ENCODE measurements at places on chromosomes 12 and 14.

GRCh38 chr12:45989287-45989686, 1.1 kb downstream of the SCAF11 start:
- DNase-seq: no peak

DNA sequence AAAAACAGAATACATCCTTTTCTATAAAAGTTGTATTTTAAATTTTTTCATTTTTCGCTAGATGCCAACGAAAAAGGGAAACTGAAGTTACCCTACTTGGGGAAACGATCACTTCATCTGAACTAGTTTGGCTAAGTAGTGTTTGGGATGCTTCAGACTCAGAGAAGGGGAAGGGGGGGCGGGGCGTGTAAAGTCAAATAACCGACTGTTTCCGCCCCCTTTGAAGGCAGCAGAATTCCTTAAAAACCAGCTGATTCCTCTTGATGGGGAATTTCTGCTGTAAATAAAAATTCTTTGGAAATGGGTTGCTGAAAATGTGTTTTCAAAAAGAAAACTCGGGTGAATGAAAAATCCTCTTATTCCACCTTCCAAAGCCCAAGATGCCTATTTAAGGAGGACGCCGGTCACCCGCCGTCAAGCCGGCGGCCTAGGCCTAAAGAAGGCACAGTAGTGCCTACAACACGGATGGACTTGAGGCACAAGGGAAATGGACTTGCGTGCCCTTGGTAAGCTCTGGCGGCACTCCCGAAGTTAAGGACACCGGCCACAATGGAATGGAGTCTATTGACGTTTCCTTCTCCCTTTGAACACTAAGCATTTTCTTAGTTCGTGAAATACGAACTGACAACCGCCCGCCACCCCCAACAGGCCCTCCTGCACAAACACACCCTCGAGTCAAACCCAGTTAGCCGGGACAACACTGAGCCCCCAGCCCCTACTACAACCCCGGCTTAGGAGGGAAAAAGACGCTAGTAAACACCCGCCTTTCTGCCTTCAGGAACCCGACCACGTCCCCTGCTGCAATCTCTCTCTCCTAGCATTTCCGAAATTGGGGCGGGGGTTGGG, 1.9 kb downstream of the ATXN2 start:
- peak; percentile 32 for DNase-seq

GRCh38 chr12:43112101-43112920, 439.7 kb downstream of the ADAMTS20 start:
- no peak for DNase-seq

DNA sequence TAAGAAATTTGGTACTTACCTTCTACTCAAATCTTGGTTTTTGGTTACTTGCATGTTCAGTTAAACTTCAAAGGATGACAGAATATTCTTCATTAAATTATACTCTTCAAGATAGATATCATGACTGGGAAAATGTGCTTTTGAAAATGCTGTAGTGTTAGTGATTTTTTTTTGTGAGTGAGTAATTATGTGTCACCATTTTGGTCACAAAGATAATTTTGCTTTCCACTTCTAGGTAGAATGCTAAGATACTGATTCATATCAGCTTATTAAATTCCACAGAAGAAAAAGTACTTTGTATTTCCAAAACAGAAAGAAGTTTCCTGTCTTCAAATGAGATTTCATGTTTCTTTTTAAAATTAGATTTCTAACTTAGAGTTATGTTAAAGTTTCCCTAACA, 61.2 kb downstream of the ATXN7L3B start:
- no peak for DNase-seq

- DNase-seq: no peak
These were observed 5.1 kb downstream of the JPH4 start for GRCh38 chr14:23573384-23574015.

- DNase-seq: no peak
These were observed 34.1 kb downstream of the ACADS start for GRCh38 chr12:120759591-120760348.

GRCh38 chr12:128753438-128753837, 70.3 kb downstream of the SLC15A4 start:
- no peak for DNase-seq

DNA sequence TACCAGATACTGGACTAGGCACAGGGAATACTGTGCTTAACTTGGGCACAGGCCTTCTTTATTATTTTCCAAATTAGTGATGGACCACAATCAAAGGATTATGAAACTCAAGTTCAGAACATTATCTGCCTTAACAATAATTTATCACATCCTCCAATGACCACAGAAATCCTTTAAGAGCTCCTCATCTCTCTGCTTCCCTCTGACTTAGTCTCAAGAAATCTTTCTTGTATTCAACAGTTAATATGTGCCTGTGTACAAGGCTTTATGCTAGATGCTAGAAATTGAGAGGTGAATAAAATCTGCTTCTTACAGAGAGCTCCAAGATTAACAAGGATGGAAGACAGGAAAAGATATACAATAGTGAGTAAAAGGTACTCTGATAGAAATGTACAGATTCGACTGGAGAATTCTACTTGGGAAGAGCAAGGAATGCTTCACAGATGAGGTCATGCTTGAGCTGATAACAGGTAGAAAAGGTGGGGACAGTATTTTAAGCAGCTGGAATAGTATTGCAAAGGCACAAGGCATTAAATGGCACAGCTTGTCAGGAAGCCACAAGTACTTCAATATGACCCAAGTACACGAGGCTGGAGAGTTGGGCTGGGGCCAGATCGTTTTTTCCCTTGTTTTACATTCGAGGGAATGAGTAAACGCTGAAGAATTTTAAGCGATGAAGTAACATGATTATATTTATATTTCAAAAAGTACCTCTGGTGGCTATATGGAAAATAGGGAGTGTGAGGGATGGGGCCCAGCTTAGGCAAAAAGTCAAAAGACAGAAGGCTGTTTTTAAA, 55.1 kb upstream of the ARID2 start:
- no peak for DNase-seq

- DNase-seq: no peak
These were observed 23.6 kb downstream of the TRHDE start for GRCh38 chr12:72295744-72296143.

DNA sequence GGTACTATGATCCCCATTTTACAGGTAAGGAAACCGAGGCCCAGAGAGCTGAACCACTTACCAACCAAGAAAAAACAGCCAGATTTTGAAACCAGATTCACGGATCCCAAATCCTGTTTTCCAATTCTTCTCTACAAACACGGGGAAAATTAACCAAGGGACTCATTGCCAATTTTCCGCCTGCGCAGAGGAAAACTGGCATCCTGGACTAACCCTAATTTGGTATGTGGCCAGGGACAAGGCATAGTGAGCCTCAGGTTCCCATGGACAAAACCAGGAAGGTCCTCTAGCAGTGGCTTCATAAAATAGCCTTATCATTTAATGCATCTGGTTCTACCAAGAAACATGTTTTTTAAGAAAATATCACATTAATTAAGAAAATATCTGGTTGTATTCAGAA, 517.3 kb downstream of the MED13L start:
- DNase-seq: no peak

DNA sequence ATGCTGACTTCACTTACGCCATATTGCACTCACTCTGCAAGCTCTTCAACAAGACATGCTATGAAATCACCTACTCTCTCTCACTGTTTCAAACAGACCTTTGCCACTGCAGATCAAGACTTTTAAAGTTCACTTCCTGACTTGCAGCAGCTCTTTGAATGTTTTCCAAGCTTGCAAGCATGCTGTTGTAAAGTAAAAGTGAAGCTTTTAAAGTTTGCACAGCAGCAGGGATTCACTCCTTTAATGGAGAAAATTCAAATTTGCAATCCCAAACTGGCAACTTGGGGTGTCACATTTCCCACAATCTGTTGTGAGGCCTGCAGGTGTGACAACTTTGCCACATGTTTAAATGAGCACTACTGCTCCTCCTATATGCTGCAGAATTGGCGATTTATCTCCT, 270.9 kb downstream of the ALX1 start:
- DNase-seq: no peak

DNA sequence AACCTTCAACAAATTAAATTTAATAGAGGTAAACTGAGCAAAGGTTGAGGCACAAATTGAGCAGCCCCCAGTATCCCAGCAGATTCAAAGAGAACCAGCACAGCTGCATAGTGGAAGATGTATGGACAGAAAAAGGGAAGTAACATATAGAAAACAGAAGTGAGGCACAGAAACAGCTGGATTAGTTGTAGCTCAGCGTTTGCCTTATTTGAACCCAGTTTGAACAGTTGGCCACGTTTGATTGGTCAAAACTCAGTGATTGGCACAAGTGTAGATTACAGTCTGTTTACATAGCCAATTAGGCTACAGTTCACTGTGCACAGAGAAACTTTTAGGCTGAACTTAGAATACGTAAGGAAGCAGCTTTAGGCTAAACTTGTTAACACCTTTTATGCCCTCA, 315.5 kb downstream of the RMST start:
- DNase-seq: no peak

GRCh38 chr12:25675808-25676207, 122.7 kb upstream of the LMNTD1 start:
- no peak for DNase-seq

- DNase-seq: peak; percentile 65
These were observed 124.4 kb downstream of the RAD51B start for GRCh38 chr14:67943947-67944346.

DNA sequence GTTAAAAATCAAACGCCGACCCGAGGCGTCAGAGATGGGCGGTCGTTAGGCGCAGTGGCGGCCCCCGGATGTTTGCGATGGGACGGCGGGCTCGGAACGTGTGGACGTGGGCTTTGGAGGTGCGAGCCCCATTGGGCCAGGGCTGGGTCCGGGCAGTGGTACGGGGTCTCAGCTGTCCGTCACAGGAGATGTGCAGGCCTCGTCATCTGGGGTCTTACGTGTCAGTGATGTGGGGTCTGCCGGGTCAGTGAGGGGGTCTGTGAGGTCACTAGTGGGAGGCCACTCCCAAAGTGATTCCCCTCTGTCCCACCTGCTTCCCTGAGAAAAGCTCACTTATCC, 21.6 kb upstream of the CHFR start:
- DNase-seq: no peak

- DNase-seq: peak; percentile 59
These were observed at the start of gene PPP4R4 for GRCh38 chr14:94173885-94174603. Gene PPP4R4, plus strand, starts transcription at chr14:94174322. Its CDS starts 144 bp downstream, at chr14:94174466.

GRCh38 chr12:11836282-11837151, 187.0 kb downstream of the ETV6 start:
- peak; percentile 10 for DNase-seq

GRCh38 chr14:104689109-104689880, at the start of gene INF2:
Gene INF2, plus strand, starts transcription at chr14:104689618. Its CDS starts 11,748 bp downstream, at chr14:104701366.
- peak; percentile 67 for DNase-seq

DNA sequence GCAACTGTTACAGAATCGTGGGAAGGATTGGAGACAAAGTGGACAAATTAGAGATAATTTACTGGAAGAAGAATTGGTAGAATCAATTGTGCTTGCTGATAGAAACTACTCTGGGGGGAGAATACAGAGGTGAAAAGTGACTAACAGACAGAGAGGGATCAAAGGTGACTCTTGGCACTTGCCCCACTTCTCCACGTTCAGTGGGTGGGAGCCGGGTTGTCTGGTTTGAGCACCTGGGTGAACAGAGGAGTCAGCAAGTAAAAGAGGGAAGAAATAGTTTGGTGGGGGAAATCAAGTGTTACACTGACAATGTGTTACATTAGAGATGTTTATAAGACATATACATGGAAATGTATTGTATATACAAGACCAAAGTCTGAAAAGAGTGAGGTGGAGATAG, 69.1 kb downstream of the PPP2R5E start:
- DNase-seq: no peak

GRCh38 chr14:75653563-75653962, 7.1 kb downstream of the ERG28 start:
- DNase-seq: no peak

DNA sequence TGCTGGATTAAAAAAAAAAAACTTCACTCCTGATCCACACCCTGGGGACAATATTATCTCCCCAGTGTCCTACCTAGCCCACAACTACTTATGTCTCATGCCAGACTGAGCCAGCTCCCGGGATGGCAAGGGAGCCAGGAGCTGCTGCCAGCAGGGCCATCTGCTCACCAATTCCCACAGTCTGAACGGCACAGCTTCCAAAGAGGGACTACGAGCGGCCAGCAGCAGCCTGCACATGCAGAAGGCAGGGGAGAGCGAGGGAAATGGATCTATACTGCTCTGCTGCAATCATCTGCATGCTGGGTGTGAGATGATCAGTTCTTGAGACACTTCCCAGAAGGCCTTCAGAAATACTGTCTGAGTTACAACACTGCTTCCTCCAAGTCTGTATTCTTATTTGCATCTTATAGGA, 11.1 kb downstream of the SSH1 start:
- DNase-seq: no peak

DNA sequence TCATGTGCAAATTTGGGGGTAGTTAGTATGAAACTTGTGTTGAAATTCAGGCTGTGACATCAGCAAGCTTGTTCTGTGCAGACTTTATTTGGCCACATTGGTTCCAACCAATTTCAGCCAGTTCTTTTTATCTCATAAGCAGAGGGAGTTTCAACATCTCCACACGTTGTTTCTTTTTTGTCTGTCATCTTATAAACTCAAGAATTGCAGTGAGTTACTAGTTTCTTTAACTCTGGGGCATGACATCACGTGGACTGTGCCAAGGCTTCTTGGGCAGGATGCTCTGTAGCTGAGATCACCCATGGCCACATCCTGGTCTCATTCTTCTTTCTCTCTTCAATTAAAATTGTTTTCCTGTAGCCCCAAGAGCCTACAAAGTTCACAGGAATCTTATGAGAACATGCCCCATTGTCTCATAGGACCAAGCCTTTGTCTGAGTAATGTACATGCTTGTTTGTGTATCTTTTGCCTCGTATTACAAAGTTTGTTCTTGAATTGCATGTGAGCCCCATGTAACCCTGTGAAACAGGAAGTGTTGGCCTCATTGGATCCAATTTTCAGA, 982.0 kb upstream of the TMEM132C start:
- DNase-seq: no peak

DNA sequence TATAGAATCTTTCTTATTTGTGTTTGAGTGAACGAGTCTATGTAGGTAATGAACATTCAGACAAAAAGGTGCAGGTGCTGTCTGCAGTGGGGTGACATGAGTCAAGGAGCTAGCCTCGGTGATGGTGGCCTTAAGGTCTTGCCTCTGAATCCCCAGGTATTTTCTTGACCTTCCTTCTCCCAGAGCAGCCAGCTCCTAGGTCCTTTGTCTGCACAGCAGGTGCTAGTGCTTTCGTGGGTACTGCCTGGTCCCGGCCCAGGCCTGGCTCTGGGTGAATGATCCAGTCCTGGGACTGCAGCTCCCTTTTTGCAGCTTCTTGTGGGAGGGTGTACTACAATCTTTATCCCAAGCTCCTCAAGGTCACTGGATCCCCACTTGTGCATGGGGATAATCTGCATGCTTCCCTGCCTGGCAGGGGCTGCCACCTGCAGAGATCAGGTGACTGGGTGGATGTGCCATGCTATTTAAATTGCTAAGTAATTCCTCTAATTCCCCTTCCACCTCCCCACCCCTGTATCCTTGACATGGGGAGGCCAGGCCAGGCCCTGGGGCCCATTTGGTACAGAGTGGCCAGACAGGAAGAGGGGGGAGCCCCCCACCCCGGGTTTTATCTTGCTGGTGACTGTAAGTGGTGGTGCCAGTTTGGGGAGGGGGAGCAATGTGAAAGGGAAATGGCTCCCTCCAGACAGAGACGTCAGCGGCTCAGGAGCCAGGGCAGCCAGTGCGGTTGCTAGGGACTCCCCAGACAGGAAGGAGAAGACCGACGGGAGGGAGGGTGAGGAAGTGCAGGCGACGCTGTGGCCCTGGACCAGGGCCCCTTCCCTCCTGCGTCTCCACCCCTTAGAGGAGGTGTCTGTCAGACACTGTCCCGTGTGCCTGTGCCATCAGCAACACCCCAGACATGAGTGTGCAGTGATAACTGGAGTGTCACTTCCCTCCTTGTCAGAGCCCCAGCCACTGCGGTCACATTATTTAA, 6.7 kb downstream of the VASH1 start:
- DNase-seq: peak; percentile 39

GRCh38 chr12:112374166-112374740, 8.0 kb downstream of the HECTD4 start:
- DNase-seq: peak; percentile 44

Data from hematopoietic multipotent progenitor cell treated with erythropoietin and hydrocortisone succinate and interleukin-3 and kit ligand, for 17 days (in vitro differentiated cells).